ENCODE measurements at places on chromosomes 7 and 10.
A peak's percentile ranks its signal among the peaks of the same experiment; 100 is the strongest.

DNA sequence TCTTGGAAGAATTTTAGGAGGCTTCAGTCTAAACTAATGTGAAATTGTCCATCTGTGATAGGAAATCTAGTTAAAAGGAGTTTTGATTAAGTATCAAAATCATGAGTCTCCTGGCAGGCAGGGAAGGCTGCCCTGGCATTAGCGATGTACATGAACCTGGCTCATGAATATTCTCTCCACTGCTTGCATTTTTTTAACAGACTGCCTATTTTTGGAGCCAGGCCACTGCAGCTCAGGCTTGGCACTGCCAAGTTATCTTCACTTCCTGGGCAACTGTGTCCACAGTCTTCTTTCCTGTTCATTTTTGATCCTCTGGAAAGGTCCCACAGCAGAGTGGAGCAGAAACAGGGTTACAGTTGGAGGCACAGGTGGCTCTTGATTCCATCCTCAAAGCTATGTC, 7.0 kb downstream of the GPR26 start:
- DNase-seq, result no peak

GRCh38 chr7:105916603-105917002, 40.2 kb upstream of the ATXN7L1 start:
- DNase-seq, result peak; percentile 70

- DNase-seq, result no peak
These were observed 18.0 kb downstream of the SH2B2 start for GRCh38 chr7:102304668-102305067.

GRCh38 chr10:7773845-7774801, 13.7 kb downstream of the KIN start:
- DNase-seq, result no peak

GRCh38 chr10:14185316-14186045, 145.2 kb downstream of the FRMD4A start:
- DNase-seq, result peak; percentile 74

DNA sequence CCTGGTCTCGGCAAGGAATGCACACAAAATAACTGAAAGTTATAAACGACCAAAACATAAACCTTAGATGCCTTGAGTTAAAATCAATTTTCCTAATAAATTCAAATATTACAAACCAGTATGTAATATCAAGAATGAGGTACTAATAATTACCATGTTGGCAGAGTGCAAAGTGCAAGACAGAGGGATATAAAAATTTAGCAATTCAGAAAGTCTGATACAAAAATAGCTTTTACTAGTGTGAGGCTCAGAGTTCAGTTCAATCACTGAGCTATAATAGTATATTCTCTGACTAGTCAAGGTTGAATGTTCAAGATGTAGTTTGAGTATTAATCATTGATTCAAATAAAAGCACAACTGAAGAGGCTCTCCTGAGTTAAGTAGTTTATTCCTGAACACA, 4.8 kb upstream of the AUTS2 start:
- DNase-seq, result no peak

DNA sequence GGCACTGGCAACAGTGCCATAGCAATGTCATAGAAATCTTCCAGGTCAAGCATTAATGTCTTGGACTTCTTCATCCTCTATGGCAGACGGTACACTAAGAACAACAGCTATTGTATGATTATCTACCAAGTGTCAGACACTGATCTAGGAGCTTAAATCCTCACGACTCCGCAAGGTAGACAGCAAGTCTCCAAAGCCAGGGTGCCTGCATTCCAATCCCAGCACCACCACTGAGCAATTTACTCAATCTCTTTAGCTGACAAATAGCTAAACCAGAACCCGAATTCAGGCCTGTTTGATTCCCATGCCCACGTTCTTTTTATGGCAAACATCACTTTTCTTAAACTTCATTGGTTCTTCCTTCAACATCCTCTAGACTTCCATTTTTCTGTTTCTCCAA, 31.8 kb downstream of the DNMBP start:
- DNase-seq, result no peak

- no peak for DNase-seq
These were observed 213.5 kb upstream of the TMEM229A start for GRCh38 chr7:124246262-124246863.

DNA sequence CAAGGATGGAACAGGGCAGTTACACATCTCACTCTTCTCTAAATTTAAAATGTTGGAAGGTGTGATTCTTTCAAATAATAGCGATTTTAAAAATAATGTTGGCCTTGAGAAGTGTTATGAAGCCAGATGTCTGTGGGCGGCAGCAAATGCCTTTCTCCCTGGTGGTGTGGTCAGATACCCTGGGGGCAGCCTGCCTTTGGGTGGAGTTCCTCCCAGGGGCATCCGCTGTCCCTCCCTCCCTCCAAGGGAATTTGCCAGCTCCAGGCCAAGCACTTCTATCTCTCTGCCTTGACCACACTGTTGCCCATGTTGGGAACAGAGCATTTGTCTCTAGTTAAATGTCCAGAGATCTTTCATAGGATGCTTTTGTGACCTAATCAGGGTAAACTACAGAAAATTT, 121.4 kb downstream of the POU6F2 start:
- DNase-seq, result no peak

GRCh38 chr10:21531164-21531563, 2.9 kb upstream of the MLLT10 start:
- peak; percentile 69 for DNase-seq

DNA sequence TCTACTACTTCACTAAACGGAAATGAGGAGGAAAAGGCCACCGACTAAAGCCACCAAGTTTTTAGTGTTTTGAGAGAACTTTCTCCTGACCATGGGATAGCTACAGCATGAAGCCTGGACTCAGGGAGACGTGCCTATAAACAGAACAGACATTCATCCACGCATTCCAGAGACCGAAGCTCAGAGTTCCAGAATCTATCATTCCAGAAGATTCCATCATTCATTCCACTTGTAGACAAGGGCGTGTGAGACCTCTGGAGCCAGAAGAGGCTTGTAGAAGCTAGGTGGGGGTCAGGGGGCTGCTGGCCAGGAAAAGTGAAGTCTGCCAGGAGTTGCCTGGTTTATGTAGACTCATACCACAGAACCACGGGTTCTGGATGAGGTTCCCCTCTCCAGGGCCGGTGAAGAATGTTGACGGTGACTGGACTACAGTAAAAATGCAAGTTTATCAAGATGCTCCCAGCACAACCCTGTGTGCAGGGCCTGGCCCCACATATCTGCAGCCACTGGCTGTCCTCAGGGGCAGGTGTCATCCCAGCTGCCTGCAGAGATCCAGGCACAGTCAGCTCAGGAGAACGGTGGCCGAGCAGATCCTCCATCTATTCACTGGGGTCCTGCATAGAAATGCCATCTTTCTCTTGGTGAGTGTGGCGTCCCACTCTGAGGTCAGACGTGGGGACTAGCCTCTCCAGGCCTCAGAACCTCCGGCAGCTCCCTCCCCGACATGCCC, 215.7 kb downstream of the USP6NL start:
- DNase-seq, result no peak

GRCh38 chr10:68052463-68052862, 22.6 kb downstream of the HERC4 start:
- no peak for DNase-seq

DNA sequence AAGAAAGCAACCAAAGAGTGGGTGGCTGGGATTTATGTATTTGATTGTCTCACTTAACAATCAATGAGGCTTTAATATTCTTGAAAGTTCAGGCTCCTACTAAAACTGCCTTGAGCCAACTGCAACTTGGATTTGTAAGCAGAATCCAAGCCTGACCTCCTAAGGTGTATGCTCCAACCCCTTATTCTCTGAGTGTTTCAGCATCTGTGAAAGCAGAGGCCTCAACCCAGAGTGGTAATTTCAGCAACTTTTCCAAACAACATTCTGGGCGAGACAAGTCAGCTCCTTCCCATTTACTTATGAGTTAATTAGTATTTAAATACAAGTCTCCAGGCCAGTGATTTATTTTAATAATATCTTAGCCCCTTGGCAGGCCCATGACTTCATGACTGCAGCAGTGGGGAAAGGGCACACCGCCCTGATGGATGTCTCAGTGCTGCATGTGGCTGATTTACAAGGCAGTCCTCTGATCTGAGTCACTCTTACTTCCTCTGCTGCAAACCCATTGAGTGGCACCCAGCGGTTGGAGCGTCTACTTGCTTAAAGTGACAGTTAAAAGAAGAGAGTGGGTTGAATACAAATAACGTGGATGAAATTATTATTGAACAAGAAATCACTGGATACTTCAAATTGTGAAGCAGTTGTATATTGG, 209.1 kb downstream of the TRIL start:
- no peak for DNase-seq

GRCh38 chr10:69056536-69057260, 31.2 kb upstream of the SRGN start:
- no peak for DNase-seq

- DNase-seq, result no peak
These were observed 297.2 kb downstream of the C7orf25 start for GRCh38 chr7:42614636-42615035.

DNA sequence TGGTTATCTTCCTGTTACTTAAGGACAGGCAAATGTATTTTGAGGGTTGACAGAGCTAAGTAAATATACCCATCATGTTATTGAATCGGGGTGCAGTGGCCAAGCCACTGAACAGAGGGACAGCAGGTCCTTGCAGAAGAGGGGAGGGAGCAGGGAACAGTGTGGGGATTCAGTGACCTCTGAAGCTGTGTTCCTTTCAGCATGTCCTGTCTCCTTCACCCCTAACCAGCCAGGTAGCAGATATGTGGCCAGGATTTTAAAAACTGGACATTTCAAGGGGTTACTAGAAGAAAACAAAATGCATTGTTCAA, 12.7 kb downstream of the ANK3 start:
- no peak for DNase-seq

DNA sequence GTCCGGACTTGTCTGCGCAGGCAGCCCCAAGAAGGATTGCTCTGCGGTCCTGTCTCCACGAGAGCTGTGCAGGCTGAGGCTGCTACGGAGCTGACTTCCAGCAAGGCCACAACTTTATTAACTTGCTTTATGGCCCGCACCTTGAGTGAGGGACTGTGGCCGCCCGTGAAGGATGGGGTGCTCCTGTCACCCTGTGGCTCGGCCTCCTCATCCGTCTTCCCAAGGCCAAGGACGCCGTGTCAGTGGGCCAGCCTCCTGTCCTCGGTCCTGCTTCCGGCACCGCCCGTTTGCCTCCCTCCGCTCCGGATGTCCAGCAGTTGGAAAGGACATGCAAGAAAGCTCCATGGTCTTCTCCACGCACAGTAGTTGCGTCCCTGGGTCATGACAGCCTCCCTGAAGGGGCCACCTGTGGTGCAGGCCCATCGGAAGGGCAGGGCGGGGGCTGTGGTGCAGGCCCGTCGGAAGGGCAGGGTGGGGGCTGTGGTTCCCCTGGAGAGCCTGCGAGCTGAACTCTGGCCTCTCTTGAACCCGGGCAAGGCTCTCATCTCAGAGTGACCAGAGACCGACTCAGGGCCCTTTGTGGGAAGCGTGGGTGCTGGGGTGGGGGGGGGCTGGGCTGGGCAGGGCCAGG, 87.1 kb downstream of the NKX6-2 start:
- no peak for DNase-seq

DNA sequence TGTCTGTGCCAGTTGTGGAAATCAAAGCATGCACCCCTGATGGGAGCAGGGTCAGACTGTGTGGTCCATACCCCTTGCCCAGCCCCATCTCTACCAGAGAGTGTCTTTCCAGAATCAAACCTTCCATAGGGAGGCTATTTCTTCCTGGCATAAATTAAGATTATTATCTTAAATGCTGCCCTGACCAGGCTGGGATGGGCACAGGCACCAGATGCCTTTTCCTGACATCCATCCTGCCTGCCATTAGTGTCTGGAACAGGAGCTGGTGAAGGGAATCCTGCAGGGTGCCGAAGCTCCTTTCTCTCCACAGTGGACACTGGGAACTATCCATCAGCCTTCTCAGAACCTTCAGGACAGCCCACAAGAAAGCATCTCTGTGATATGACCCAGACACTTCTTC, 296.3 kb downstream of the GRID1 start:
- no peak for DNase-seq

GRCh38 chr7:116669769-116670168, 2.2 kb upstream of the MET start:
- DNase-seq, result peak; percentile 14

DNA sequence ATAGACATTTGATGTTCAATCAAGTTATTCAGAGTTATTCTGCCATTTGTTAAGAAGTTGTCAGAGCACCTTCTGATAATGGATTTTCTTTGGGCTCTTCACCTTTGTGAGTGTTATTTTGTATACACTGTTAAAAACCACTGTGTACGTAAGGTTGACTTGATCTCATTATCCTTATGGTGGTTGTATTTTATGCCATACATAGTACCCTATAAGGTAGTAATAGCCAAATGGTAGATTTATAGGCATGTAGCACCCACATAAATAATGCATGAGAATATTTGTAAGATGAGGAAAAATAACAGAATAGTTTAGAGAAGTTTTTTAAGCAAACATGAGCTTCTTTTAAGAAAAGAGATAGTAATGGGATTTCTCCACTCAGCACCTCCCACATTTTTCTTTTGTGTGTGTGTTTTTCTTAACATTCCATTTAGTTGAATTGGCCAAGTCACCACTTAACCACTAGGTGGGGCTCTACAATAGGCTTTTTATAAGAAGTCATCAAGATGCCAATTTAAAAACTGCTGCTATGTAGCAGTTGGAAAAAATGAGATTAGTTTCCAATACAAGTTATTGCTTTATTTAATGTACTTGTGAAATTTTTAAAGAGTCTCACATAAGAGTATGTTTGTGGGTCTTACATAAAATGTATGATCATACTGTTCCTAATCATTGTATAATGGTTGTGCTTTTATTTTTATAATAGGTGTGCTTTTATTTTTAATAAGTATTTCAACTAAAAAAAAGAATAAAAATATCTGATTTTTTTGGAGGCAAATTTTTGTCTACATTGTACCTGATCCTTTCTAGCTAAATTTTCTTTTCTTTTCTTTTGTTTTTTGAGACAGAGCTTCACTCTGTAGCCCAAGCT, 41.1 kb upstream of the STMP1 start:
- DNase-seq, result peak; percentile 85

- DNase-seq, result peak; percentile 65
These were observed 276.9 kb downstream of the CSTF2T start for GRCh38 chr10:51422311-51423120.

- DNase-seq, result peak; percentile 57
These were observed 688.5 kb downstream of the CNTNAP2 start for GRCh38 chr7:146805082-146805481.

DNA sequence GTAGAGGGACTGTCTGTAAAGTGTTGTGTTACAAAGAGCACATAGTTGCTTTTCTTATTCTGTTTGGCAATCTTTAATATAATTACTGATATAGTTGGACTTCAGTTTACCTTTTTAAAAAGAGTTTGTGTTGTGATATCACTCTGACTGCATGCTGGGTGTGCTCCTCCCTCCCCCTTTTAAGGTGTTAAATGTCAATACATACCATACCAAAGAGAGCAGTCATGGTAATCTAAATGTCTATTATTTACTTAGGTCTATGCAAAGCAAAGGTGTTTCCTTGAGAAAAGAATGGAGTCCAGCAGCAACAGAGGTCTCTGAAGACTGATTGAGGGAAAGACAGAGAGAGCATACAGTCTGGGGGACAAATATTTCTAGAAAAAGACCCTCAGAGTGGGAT, 275.1 kb upstream of the NRP1 start:
- DNase-seq, result no peak

- peak; percentile 18 for DNase-seq
These were observed 48.4 kb upstream of the ITGB1 start for GRCh38 chr10:33006342-33006887.

Measured in fibroblast of skin of right quadriceps (primary cell).